ENCODE measurements at places on chromosomes 6 and 20. TPM values are rescaled to one million over a fixed set of nuclear protein-coding genes. Genes with fewer than 3 reads are reported as not detected.

- H3K27me3 ChIP-seq, result no peaks in the 10 kb centered on the region
- DNase-seq, result peak; percentile 39
- H3K27ac ChIP-seq, result peak overlapping the region; percentile 92
- H3K4me3 ChIP-seq, result peak overlapping the region; percentile 85
- peaks cover 10% of the 10 kb centered on the region for H3K4me1 ChIP-seq
Measured at GRCh38 chr6:87701344-87701675, 723 bp downstream of the AKIRIN2 start.

DNA sequence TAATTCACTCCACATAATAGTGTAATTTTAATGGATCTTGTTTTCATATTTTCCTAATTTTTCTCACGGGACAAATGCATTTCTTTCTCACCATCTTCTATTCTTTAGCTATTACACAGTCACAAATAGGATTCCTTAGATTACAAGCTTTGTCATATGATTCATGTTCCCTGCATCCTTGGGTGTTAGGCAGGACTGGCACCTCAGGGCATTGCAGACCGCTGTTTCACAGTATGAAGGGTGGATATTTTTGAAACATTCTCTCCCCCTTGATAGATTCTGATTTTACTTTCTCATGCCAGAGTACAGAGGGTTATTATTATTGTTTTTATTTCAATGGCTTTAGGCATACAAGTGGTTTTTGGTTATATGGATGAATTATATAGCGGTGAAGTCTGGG, 602.5 kb downstream of the PHF3 start:
- H3K4me3 ChIP-seq, result no peak overlapping the region
- no peaks in the 10 kb centered on the region for H3K27me3 ChIP-seq

The CENPW gene
- 46.0 TPM for total RNA-seq

DNA sequence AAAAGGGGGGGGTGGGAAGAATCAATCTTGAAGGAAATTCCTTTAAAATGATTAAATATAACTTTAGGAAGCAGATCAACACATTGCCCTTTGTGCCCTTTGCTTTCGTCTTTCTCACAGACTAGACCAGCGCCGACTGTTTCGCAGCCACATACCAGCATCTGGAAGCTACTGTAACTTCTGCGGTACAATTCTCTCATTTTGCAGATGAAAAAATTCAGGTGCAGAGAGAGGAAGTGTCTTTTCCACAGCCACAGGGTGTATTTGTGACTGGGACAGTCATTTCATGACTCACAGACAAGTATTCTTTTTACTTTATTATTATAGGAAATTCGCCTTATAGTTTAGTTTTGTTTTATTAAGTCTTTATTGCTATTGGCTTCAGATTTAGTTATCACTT, 84.2 kb downstream of the UST start:
- H3K36me3 ChIP-seq, result no peaks in the 10 kb centered on the region
- no peak for DNase-seq
- H3K27me3 ChIP-seq, result no peaks in the 10 kb centered on the region
- no peak overlapping the region for H3K27ac ChIP-seq
- H3K4me1 ChIP-seq, result no peaks in the 10 kb centered on the region

The TRDN gene
- not detected for total RNA-seq
